Fibroblast of villous mesenchyme (primary cell): ENCODE measurements at places on chromosomes 4 and X.

- peak; percentile 24 for DNase-seq
These were observed 60.6 kb downstream of the GABRA2 start for GRCh38 chr4:46329118-46329976.

DNA sequence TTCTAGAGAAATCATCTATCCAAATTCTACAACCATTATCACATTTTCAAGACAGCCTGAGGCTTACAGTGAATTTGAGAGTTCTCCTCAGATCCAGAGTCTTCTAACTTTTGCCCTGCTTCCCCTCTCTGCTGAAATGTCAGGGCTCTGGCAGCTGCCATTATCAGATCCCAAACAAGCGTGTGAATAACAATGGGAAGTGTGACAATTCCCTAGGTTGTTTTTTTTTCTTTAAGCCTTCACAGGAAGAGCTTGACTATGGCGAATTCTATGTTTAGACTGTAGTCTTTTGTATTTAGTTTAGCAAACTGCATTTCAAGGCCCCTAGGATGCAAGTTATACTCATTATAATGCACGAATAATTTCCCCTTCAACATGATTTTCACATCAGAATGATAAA is 61.3 kb upstream of the KDR start:
- no peak for DNase-seq

- no peak for DNase-seq
These were observed 124.5 kb downstream of the ATXN3L start for GRCh38 chrX:13195340-13195739.

- peak; percentile 34 for DNase-seq
These were observed 373 bp upstream of the INTS6L start for GRCh38 chrX:135520022-135520552.

GRCh38 chr4:3493720-3494461 is 30.8 kb downstream of the DOK7 start:
- DNase-seq, result peak; percentile 2

DNA sequence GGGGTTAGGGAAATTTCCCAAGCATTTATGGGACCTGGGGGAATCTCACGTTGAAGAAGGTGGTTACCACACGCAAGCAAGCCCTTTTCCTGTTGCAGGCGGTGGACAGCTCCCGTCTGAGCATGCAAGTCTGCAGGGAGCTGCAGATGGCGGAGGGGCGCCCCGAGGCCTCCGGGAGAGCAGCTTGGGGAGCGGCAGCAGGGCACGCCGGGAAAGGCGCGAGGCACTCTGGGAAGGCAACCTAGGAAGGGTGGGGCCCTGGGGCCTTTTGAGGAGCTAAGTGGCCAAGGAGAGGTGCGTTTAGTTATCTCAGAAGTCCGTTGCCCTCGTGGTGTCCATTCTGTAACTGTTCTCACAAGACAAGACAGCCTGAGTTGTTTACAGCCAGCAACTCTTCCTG is 57.0 kb upstream of the SLC25A4 start:
- DNase-seq, result peak; percentile 3

DNA sequence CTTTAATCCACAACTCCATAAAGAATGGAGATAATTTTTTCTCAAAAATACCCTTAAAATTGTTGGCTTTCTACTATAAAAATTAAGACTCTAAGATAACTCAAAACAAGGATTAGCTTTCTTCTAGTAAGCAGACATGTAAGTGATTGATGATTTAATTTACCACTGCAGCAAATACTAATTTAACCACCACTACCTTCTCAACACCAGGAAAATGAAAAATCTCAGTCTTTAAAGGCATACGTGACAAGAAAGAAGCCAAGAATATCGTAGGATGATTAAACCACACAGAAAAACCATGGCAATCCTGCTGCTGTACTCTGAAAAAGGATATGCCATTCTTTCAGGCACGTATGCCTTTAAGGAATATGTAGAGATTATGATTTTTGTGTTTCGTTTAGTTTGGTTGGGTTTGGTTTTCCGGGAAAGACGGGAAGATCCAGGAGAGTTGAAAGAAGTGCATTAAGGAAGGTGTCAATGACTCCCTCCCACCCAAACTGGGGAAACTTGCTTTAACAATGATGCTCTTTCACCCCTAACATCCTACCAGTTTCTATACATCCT is 881 bp downstream of the LRCH2 start:
- no peak for DNase-seq

GRCh38 chrX:118530219-118530911 is 34.8 kb downstream of the DOCK11 start:
- peak; percentile 55 for DNase-seq

- DNase-seq, result no peak
These were observed 1471.8 kb downstream of the PCDH7 start for GRCh38 chr4:32191961-32192360.

- peak; percentile 99 for DNase-seq
These were observed 35.9 kb upstream of the CXCL8 start for GRCh38 chr4:73704314-73705055.

DNA sequence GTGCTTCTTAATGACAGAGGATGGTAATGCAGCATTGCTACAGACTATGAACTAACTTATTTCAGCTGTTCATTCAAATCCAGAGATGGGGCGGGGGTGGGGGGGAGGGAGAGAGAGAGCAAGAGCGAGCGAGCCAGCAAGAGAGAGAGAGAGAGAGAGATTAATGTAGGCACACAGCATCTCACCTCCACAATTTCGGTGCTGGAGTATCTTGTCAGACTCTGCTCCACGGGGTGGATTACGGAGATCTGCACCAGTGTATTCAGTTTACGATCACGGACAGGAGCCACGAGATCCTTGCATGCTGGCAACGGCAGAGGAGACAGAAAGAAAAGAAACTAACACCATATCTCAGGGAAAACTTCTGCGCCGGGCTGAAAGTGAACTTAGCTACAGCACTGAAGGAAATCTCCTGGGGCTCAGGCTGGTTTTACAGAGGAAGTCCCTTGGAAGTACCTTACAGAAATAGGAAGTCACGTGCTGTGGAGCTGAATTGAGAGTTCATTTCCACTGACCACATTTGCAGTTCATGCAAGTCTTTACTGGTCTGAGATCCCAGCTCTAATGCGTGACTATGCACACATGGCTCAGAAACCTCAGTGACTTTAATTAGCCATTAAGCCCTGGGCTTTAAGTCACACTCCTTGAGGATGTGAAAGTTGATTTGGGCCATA is 440.9 kb downstream of the INPP4B start:
- peak; percentile 75 for DNase-seq

DNA sequence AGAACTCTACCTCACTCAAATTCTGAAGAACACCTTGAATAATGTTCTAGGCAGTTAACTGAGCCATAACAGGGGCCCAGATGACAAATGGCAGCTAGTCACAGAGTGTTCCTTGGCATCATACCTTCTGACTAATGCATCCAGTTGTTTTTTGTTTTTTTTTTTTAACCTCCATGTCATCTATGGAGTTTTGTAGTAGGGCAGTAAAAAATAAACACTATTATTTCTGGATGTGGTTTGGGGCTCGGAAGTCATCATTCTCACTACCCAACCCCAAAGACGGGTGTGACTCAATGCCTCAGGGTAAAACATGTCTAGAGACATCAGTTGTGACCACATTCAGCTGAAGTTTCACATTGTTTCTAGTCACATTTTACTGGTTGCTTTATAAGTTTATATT is 31.2 kb upstream of the MCF2 start:
- peak; percentile 29 for DNase-seq

DNA sequence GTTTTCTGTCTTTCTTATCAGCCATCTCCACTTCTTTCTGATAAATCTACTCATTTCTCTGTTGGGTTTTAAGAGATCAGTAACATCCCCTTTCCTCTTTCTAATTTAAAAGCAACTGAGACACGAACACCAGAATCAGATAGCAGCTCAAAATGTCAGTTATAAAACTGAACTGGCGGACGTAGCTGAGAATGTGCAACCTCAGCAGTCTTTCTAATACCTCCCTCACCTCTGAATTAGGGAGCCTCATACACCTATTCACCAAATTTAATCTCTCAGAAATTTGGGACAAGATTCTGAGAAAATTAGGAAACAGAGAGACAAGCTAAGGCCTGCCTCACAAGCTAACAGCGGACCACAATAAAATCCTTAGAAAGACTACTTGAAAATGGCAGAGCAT is 52.0 kb upstream of the ACSL4 start:
- no peak for DNase-seq

- peak; percentile 13 for DNase-seq
These were observed 768 bp upstream of the CDKL5 start for GRCh38 chrX:18424482-18425198.

DNA sequence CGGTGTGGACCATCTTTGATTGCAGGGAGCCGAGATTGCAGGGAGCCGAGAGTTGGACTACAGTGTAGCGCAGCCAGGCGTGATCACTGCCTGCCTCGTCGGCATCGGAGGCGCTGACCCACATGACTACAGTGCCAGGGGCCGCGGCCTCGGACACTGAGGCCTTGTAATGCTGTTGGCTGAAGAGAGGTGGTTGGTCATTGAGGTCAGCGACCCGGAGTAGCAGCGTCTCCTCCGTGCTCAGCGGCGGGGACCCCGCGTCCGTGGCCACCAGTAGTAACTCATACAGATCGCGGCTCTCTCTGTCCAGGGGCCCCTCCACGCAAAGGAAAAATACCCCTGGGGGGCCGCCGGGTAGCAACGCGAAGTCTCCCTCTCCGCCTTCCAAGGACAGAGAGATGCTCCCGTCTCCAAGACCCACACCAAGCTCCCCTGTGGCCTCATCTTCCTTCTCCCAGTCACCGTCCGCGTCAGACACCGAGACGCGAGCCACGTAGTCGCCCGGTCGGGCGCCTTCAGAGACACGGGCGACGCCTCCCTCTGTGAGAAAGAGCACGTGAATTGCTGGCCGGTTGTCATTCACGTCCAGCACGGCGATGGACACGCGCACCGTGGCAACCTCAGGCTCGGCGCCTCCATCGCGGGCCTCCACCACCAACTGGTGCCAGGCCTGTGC is 1.9 kb downstream of the DCHS2 start:
- no peak for DNase-seq

DNA sequence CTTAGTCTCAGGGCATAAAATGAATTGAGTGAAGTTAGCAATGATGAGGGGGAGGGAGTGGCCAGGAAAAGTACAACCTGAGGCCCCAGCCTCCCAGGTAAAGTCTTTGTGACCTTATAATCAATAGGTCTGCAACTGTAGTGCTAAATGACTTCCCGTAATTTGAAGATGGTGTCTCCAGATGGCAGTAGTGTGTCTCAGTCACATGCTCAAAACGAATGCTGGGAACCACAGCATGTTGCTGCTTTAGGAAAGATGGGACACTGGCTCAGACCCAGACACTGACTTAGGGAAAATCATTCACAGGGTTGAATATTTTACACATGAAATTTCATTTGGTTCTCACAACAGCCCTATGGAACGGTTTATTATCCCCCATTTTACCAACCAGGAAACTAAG is 10.3 kb downstream of the SRPX2 start:
- DNase-seq, result peak; percentile 64

GRCh38 chrX:7294483-7294882 is 146.5 kb upstream of the PUDP start:
- DNase-seq, result peak; percentile 62

- DNase-seq, result peak; percentile 89
These were observed at the start of gene UBE2K for GRCh38 chr4:39697740-39698423. Gene UBE2K (plus strand): TSS chr4:39698136. CDS start chr4:39698328, 192 bp downstream.

DNA sequence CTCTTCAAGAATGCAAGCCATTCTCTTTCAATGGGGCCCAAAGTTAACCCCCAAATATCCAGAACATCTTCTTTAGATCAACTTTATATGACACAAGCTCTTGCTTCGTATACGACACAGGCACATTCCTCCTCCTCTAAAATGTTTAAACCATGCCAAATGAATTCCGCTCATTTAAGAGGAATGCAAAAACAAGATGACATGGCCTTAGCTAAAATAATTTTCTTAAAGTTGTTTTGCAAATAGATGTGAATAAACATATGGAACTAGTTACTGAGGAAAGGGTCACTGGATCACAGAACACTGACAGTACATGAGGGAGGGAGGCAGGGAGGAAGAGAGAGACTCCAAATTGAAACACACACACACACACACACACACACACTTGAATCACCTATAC is 97.4 kb downstream of the RASL11B start:
- DNase-seq, result peak; percentile 88

- DNase-seq, result peak; percentile 19
These were observed 797.3 kb upstream of the FRG1 start for GRCh38 chr4:189143263-189143952.

DNA sequence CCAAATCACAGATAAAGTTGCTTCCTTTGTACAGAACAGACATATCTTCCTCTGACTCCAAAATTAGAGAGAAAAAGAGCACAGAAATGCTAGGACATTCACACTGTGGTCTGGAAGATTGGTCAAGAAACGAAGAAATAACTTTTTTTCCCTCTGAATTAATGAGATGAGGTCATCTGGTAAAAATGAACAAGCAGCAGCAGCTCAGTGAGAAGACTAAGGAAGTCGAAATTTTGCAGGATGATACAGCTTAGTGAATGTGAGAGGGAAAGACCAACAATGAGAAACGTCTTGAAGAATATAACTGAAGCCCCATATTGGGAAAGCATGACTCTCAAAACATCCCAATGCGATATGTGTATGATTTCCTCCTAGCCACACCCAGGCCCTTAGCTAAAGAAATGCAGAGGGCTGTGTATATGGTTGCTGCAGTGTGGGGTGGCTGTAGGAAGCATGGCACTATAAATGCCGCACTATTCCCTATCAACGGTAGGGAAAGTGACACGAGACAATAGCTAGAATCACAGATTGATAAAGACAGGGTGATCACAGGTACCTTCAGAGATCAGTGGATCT is 208.6 kb downstream of the VEGFC start:
- peak; percentile 11 for DNase-seq

- DNase-seq, result no peak
These were observed 19.6 kb downstream of the MSANTD1 start for GRCh38 chr4:3268395-3269104.

GRCh38 chr4:105996845-105997244 is 101.6 kb downstream of the NPNT start:
- DNase-seq, result no peak

DNA sequence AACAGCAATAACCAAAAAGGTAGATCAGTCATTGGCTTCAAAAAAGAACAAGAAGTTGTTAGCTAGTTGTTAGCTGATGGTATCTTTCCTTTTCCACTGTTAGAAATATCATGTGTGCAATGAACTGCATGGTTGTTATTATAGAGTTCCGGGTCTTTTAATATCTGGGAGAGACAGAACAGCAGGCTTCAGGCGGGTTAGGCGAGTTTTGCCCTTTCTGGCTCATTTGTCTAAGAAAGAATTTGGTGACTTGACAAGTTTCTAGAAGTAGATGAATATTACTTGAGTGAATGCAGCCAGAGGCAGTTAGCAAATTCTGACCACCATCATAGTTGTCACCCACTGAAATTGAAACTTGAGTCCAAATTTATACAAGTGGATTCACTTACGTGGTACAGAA is 88.9 kb upstream of the MID1 start:
- DNase-seq, result no peak

- DNase-seq, result no peak
These were observed 179.5 kb upstream of the TBL1X start for GRCh38 chrX:9285342-9285771.

GRCh38 chr4:155413451-155413850 is 36.7 kb upstream of the MAP9 start:
- DNase-seq, result no peak

- DNase-seq, result peak; percentile 74
These were observed 117.3 kb downstream of the FAT4 start for GRCh38 chr4:125432078-125432477.
